ENCODE measurements at places on chromosomes 7 and 10.

DNA sequence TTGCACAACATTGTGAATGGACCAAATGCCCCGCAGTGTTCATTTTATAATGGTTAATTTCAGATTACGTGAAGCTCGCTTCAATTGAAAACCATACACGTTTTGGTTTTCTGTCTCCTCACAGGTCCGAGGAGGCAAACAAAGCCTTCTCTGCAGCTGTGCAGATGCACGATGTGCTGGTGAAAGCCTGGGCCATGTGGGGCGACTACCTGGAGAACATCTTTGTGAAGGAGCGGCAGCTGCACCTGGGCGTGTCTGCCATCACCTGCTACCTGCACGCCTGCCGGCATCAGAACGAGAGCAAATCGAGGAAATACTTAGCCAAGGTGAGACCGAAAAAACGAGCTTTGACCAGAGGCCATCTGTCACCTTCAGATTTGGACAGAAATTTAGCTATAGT, 110.3 kb downstream of the TRRAP start:
- DNase-seq, result no peak

DNA sequence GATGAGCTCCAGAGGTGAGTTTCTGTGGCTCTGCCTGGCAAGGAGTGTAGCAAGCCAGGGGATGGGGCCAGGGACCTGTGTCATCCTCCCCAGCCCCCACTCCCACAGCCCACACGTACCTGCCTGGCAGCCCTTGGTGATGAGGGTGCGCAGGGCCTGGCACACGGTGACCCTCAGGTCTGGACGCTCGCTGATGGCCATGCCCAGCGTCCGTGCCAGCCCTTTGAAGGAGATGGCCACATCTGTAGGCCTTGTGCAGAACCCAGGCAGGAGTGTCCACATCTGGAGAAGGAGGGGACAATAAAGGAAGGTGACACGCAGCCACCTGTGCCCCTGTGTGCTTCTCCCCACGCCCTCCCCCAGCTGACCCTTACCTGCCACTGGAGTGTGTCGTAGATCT, 27.7 kb downstream of the RRP12 start:
- no peak for DNase-seq

DNA sequence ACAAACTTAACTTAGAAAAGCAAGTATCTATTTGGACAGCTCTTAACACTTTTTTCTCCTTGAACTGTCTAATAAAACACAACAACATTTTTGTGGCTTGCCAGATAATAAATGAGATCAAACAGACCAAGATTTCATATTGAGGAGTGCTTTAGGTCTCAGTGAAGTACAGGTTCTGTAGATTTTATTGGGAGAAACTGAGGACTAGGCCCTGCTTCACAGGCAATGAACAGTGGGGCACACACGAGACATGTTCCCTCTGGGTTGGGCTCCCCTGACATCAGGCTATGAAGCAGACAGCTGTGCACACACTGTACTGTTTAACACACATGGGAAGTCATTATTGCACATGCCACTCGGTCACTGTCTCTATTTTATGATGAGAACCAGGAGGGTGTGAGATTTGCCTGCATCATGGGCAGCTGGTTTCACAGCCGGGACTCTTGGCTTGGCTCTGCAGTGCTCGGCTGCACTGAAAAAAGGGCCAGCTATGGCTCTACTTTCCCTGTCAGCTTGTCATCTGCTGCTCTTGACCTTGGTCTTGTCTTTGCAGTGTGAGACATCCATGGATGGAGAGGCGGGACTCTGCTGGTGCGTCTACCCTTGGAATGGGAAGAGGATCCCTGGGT, 4.2 kb downstream of the IGFBP1 start:
- DNase-seq, result no peak

- no peak for DNase-seq
Observed at GRCh38 chr7:91226411-91226810, 37.8 kb upstream of the FZD1 start.

DNA sequence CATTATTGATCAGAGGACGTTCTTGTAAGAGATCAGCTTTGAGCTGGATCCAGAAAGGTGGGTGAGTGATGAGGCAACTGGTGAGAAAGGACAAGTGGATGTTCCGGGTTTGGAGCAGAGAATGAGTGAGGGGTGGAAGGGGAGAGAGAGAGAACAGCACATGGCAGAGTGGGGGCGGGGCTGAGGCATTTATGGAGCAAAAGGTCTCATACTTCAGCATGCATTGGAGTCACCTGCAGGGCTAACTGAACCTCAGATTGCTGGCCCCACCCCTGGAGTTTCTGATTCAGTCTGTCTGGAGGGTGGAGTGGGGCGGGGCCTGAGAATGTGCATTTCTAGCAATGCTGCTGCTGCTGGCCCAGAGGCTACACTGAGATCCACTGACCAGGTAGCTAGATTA, 71.2 kb downstream of the GOLGA7B start:
- no peak for DNase-seq

DNA sequence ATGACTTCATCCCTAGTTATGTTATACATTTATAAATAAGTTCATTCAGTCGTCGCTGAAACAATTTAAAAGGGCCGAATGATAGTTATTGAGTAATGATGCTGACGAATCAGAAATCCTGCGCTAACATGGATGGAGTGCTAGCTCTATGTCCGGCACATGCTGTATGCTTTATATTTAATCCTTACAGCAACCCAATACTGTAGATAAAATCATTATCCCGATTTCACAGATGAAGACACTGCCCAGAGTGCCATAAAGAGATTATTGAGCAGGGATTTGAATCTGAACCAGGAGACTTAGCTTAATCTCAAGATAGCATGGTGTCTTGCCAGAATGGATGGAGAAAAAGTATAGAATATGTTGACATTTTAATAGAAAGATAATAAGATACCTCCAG, 1.1 kb upstream of the ICA1 start:
- no peak for DNase-seq

- DNase-seq, result no peak
Observed at GRCh38 chr7:143519411-143520131, 41.9 kb downstream of the TAS2R41 start.

GRCh38 chr7:149007611-149008010, 20.7 kb downstream of the PDIA4 start:
- DNase-seq, result no peak

GRCh38 chr7:17640730-17641377, 299.4 kb downstream of the SNX13 start:
- no peak for DNase-seq

GRCh38 chr7:158126661-158127060, 461.0 kb downstream of the PTPRN2 start:
- no peak for DNase-seq

- DNase-seq, result no peak
Observed at GRCh38 chr7:6553448-6554044, 2.3 kb upstream of the GRID2IP start.

- DNase-seq, result no peak
Observed at GRCh38 chr10:43408331-43408709, 666 bp downstream of the HNRNPF start.

DNA sequence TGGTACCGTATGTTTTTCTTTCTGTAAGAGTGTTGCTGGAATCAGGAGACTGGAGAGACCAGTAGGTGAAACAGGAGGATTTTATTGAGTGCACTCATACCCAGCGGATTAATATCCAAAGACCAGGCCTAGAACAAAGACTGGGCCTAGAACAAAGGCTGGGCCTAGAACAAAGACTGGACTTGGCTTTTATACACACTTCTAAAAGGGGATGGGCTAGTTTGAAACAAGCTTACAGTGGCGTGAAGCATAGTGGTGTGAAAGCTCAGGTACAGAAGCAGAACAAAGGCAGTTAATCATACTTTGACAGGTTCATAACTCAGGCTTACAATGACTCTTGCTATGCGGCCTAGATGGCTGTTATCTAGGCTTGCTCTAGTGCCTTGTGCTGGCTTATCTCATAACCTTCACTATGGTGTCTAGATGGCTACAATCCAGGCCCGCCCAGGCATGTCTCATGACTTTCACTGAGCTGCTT, 67.7 kb downstream of the TRIM24 start:
- no peak for DNase-seq

DNA sequence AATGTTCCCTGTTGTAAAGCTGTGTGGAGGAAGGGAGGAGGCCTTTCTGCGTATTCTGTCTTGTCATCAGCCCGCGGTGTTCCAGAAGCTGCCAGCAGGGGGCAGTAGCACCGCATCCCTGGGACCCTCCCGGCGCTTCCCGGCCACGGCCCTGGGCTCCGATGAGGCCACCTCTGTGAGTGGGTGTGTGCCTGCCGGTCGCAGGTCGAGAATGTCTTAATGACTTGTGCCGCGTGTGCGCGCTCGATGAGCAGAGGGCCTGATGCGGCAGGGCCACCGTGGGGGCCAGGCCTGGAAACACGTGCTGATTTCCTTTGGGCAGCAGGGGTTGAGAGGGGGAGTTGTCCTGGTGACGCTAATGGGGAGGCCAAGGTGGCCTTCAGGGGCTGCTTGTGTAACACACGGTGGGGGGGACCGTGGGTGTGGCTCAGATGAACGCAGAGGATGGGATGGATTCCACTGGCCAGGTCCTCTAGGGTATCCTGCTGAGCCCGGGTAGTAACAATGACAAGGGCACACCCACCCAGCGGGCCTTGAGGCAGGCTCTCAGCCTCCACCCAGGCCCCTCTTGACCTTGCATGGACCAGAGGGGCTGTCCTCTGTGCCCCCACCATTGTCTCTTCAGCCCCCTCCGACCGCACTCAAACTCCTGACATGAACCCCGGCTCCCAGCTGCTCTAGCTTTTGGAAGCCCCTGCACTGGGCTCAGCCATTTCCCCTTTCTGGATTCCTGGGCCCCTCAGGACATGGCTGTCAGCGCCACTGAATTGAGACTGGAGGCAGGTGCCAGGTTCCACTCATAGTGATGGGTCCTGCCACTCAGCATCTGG, 135.9 kb upstream of the PODXL start:
- no peak for DNase-seq

DNA sequence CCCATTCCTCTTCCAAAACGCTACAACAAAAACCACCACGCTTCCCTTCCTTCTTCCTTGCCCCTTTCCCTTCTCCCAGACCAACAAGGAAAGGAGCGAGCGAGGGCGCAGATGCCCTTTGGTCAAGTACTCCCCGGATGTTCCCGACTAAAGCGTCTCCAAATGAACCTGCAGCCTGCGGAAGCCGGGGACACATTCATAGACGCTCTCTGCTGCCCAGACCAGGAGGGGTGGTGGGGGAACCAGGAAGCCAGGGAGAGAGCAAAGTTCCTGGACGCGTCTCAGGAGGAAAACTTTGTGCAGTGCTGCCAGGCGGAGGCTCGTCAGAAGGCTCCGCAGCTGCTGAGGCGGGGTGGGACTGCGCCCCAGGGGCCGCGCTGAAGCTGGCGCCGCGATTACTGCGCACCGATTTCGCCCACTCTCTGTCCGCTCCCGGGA, 754 bp downstream of the SEMA3D start:
- no peak for DNase-seq

- no peak for DNase-seq
Observed at GRCh38 chr10:110679486-110680272, 35.5 kb downstream of the RBM20 start.

- no peak for DNase-seq
Observed at GRCh38 chr10:128833671-128834070, 633.4 kb upstream of the MGMT start.

DNA sequence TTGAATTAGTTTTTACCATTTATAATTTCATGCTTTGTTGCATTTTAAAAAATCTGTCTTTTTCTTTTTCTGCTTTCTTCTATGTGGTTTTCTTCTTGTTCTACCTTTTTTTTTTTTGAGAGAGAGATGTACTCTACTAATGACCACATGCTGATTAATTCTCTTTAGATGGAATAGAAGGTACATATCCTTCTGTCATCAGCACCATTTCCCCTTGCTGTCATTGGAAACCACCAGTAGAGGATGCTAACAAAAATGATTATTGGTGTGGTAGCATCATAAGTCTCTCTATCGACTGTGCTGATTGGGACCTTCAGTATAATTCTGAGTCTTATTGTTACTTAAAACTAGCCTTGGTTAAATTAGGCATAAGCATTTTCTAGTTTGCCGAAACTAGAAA, 3.6 kb downstream of the ZEB1 start:
- no peak for DNase-seq

DNA sequence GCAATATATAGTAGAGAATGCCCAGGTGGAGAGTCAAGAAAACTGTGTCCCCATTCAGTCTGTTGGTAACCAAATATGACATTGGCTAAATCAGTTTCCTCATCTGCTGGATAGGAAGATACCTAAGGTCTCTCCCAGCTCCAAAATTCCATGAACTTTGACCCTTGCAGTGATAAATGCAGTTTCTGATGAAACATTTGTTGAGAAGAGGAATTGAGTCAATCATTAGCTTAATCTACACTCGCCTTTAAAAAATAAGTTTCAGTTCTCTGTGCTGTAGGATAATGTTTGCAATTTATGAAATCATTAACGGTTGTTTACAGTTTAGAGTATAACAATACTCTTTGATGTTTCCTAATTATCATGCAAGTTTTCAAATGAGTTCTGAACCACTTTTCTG, 38.0 kb upstream of the SLC25A13 start:
- DNase-seq, result no peak

GRCh38 chr7:95660023-95660434, 63.7 kb upstream of the PDK4 start:
- DNase-seq, result no peak

DNA sequence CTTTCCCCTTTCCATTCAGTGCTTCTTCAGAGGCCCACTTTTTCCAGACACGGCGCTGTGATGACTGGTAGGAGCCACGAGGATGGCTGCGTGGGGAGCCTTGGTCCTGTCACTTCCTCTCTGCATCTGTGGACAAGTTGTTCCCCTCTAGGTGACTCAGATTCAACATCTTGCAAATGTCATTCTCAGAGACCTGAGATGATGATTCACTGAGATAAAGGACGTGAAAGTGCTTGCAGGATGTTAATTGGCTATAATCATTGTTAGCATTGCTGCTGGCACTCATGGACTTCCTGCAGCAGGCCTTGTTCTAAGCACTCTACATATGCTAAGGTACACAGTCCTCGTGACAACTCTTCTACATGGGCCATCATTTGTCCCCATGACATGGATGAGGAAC, 489.8 kb upstream of the ZMIZ1 start:
- no peak for DNase-seq

DNA sequence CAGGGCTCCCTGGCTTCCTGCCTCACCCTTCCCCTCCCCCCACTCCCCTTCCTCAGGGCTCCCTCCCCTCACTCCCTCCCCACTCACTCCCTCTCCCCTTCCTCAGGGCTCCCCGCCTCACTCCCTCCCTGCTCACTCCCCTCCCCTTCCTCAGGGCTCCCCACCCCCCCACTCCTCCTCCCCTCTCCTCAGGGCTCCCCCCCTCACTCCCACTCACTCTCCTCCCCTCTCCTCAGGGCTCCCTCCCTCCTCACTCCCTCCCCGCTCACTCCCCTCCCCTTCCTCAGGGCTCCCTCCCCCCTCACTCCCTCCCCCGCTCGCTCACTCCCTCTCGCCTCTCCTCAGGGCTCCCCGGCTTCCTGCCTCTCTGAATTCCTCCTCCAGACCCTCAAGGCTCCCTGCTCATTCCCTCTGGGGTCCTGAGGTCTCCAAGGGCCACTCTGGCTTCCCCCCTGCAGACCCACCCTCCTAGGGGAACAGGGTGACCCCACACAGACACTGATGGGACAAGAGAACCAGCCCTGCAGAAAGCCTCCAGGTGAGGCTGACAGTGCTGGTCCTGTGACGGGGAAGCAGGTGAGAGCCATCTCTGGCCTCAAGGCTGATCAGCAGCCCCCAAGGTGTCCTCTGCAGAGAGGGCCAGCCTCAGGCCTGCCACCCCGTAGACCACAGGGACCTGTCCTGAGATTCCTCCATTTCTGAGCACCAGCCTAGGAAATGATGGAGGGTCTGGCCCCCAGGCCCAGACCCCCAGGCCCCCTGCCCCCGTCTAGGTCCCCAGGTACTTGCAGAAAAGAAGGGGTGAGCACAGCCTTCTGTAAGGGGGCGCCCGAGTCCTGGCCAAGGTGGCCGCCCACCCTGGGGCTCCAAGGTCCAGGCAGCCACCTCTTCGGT, 47.2 kb downstream of the PWWP2B start:
- no peak for DNase-seq

All from stimulated activated CD8-positive, alpha-beta memory T cell treated with anti-CD3 and anti-CD28 coated beads, Interleukin-4, amount 100 ng/mL, for 4 hours (primary cell).